ENCODE measurements at places on chromosomes 6 and 20.

DNA sequence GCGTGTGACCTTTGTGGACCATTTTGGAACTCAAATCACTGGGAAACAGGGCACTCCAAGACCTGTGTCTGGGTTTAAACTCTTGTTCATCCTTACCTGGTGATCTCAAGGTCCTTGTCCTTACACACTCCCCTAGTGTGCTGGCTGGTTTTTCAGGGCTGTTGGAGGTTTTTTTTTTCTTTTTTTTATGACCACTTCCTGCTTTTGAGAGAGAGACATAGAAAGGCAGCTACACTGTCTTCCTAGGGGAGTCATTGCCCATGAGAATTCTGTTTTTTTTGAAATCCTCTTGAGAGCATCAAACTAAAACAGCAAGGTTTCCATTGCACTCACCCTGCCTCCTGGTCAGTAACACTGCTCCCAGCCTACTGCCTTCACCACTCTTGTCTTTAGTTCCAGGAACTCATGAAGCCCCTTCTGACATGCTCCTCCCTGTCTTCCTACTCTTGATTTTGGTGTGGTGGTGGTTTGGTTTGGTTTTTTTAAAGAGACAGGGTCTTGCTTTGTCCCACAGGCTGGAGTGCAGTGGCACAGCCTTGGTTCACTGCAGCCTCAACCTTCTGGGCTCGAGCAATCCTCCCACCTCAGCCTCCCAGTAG, 28.6 kb downstream of the PRPH2 start:
- peak; percentile 38 for DNase-seq

GRCh38 chr6:104828478-104828877, 31.2 kb downstream of the HACE1 start:
- peak; percentile 2 for DNase-seq

DNA sequence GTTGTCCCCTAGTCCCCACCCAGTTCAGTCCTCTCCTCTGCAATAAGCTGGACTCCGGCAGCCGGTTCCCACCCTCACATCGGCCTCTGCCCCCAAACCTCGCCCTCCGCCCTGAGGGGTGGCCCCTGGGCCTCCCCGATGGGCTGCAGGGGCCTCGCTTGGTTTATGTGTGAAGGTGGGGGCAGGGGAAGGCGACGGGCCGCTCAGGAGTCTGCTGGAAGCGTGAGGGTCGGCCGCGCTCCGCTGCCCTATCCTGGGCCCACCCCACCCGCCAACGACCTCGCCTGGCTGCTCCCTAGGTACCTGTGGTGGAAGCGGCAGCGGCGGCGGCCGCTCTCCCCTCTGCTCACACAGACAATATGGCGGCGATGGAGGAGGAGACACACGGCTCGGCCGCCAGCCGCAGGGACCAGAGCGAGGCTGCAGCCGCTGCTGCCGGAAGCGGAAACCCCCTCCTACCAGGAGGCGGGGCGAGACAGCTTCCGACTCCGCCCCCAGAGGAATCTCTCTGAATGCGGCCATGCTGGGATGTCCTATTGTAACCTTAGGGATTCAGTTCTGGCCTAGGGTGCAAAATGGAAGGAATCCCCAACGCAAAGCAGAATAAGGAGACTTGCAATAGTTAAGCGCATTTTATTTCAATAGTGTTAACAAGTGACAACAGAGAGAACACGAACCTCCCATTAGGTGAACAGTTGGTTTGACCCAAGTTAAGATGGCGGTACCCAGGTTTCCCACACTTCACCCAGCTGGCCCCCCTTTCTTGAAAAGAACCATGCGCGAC, at the start of gene CSNK2A1:
Gene CSNK2A1 (minus strand): TSS at position 422 of the 784 bp plus-strand sequence. CDS start 35,239 bp downstream, outside the sequence.
- peak; percentile 96 for DNase-seq

DNA sequence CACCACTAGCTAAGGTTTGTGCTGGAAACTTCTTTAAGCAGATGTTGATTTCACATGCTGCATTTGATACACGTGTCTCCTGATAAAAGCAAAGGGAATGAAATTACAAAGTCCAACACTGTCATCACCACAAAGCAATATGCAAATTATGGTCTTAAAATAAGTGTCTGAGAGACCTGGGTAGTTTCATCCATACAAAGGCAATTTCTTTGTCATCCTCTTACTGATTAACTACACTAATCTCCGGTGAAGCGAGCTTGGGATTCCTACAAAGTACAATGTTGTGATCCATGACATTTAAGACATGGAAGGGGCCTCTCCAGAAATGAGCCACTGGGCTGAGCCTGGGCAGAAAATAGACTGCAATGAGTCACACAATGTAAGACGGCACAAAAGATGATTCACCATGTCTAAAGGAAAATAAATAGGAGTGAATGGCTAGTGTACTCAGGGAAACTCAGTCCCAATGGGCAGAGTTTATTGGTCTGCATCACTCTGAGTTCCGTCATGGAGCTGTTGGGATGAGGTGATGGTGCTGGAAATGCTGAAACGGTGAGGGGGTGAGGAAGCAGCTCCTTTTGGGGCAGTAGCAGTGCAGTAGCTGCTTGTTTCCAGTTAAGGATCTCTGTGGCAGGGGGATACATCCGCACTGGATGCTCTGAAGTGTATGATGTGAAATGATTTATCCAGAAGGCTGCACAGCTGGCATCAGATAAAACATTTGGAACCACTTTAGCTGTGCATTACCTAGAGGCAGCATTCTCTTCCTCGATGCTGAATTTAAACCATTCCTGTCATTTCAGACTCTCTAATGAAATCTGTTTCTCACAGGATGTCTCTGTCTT, 103.3 kb downstream of the IBTK start:
- peak; percentile 73 for DNase-seq

- no peak for DNase-seq
These were observed 326.9 kb downstream of the UBE3D start for GRCh38 chr6:82738773-82739172.

DNA sequence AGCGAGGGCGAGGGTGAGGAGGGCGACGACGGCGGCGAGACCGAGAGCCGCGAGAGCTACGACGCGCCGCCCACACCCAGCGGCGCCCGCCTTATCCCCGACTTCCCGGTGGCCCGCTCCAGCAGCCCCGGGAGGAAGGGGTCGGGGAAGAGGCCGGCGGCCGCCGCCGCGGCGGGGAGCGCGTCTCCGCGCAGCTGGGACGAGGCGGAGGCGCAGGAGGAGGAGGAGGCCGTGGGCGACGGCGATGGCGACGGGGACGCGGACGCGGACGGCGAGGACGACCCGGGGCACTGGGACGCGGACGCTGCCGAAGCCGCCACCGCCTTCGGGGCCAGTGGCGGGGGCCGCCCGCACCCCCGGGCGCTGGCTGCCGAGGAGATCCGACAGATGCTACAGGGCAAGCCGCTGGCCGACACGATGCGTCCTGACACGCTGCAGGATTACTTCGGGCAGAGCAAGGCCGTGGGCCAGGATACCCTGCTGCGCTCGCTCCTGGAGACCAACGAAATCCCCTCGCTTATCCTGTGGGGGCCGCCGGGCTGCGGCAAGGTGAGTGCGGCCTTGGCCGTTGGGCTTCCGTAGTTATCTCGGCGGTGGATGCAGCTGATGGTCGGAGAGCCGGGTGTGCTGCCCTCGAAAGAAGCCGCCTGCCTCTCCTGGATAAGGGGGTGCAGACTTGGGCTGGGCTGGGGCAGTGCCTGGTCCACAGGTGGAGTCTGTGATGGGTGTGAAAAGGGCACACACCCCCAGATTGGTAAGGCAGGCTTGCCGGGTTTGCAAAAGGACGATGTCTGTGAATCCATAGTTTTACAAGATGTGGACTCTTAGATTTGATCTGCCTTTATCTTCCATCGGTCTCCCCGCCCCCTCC, 938 bp downstream of the WRNIP1 start:
- peak; percentile 93 for DNase-seq

DNA sequence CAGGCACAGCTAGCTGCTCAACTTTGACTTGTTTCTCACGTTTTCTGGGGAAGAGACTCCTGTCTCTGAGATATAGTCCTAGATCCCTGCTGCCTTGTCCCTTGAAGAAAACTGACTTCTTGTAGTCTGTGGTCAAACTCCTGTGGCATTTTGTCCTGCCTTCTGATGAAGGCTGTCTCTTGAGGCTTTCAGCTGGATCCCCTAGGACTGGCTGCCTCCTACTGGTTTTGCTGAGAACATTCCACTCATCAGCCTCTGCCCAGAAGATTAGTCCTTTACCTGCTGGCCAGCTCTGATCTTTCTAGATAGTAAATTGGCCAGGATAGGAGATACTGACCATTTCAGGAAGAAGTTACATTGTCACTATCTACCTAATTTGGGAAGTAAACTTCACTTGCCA, 71.9 kb upstream of the CNR1 start:
- peak; percentile 10 for DNase-seq

- no peak for DNase-seq
These were observed 62.5 kb upstream of the TOP1 start for GRCh38 chr20:40966103-40966502.

DNA sequence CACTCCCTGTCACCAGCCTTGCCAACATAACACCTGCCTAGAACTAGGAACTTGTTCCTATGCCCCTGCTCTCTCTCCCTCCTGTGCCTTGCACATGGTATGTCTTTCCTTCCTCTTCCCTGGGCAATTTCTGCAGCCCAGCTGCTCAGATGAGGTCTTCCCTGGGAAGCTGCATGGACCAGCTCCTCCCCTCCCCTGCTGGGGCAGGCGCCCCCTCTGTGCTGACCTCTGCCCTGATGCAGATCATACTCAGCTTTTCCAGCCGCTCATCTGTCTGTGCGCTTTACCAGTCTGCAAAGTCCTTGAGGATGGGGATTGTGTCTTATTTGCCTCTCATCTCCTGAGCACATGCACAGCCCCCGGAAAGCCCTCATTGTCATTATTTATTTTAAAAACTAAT, 161.8 kb downstream of the SCML4 start:
- DNase-seq: no peak

DNA sequence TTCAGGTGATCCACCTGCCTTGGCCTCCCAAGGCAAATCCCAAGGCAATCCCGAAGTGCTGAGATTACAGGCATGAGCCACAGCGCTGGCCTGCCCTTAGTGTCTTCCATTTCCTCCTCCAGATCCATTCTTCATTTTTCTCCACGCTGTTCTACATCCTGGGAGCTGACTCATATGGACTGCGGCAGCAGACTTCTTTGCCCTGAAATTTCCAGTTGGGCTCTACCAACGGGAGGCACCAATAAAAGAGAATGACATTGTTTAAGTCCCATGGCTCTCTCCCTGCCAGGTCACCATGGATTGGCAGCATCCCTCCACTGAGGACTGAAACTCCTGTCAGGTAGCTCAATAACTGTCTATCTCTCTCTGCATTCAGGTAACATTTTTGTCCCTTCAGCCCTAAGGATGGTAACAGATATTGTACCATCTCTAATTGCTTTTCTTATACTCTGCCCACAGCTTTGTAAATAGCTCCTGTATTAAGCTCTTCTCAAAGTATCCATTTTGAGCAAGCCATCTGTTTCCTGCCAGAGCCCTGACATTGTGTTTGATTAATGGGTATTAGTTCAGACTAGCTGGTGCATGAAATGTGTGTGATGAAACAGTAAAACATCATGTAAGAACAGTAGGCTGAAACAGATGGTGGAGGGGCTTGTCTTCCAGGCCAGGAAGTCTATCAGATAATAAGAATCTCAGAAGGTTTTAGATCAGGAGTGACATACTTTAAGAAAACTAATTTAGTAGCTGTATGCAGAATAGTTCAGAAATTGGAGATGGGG, 3.6 kb downstream of the TBCC start:
- peak; percentile 46 for DNase-seq

- DNase-seq: no peak
These were observed 217.6 kb downstream of the ZNF217 start for GRCh38 chr20:53376021-53376420.

GRCh38 chr6:42756722-42757121, 10.8 kb upstream of the TBCC start:
- no peak for DNase-seq

- DNase-seq: no peak
These were observed 47.5 kb downstream of the OPRM1 start for GRCh38 chr6:154086510-154086909.

- DNase-seq: no peak
These were observed 16.7 kb downstream of the BMP2 start for GRCh38 chr20:6784210-6784631.

DNA sequence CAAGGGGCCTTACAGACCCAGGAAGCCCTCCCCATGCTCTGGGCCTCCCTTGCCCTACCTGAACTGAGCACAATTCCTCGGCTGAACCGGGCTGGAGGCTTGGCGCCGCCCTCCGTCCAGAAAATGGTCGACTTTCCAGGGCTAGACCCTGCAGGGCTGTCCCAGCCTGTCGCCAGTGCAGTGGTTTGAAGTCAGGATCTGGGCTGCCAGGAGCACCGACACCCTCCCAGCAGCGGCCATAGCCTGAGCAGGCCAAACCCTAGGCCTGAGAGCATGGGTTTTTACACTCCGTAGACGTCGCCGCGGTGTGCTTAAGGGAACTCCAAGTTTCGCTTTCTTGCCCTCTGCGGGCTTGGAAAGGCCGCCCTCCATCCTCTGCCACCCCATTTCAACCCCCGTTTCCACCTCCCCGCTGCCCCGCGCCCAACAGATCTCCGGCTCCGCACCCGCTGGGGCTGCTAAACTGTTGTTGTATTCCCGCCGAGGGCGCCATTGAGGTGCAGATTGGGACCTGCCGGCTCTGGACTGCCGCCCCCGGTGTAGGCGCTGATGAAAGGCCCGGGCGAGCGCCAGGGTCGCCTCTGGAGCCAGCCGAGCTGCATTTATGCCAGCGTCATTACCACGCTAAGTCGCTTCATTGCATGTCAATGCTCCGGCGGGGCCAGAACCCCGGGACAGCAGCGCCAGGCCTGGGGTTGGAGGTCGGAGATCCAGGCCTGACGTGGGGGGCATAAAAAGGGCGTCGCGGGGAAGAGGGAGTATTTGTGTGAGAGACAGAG, 2.2 kb upstream of the TFAP2A start:
- DNase-seq: no peak

- DNase-seq: no peak
These were observed 179.7 kb downstream of the HIVEP2 start for GRCh38 chr6:142765306-142765705.

DNA sequence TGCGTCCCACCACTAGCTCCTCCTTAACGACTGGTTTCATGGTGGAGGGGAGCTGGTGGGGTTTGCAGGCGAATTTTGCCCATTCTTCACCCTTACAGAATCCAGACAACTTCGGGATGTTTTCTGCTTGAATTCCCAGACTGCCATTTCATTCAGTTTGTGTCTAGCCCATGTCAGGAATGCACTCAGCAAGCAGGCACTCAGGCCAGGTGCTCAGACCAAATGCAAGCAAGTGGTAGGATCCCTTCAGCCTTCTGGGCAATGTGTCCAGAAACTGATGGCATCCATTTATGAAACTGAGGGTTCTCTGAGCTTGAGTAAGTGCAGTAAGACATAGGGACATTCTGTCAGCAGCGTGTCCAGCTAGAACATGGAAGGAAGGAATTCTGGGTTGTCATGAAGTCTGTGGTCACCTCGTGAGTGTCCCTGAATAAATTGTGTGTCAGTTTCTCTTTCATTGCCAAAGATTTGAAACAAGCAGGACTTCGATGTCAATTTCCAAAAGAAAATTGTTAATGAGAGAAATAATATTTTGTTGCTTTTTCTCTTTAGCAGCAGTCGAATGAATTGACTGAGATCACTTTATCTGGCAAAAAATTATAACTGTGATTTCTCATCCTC, 21.8 kb upstream of the DACT2 start:
- DNase-seq: no peak

All from osteoblast (primary cell).